Activated CD4-positive, alpha-beta T cell treated with anti-CD3 and anti-CD28 coated beads, Interleukin-2, amount 10 ng/mL, durations not matched to agents 24 days and 14 days (primary cell): ENCODE measurements at places on chromosomes 6 and 20.
A peak's percentile ranks its signal among the peaks of the same experiment; 100 is the strongest.

DNA sequence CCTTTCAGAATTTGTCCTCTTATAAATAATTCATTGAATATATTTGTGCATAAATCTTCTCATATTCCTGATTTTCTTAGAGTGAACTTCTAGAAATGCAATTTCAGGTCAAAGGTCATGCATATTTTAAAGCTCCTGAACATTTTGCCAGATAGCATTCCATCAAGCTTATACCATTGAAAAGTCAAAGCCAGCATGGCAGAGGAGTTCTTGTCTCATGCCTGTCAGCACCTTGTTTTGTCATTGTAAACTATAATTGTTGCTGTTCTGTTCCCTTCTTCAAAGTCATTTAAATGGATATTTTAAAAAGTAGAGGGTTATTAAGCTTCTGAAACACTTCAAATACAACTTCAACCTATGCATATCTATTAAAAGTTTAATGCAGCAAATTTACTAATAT lies 170.6 kb downstream of the EYA4 start:
- no peak for DNase-seq

DNA sequence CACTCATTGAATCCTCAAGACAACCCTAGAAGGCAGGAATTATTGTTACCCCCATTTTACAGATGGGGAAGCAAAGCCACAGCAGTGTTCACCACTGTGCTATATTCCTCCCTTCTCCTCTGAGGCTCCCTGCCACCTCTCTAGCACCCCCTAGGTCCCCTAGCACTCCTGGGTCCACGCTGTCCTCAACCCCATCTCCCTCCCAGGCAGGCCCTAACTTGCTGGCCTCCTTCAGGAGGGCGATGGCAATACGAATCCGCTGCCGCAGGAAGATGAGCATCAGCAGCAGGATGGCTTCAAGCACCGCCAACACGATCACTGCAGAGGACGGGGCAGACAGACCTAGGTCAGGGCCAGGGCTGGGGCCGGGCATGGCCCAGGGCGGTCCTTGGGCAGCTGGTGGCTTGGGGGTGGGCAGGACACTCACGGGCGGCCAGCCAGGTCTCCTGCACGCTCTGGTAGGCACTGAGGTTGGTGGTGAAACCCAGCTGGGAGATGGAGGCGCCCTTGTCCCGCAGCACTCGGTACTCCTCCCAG lies 7.8 kb upstream of the NEU1 start:
- DNase-seq: no peak

- DNase-seq: no peak
Measured at GRCh38 chr6:142721215-142721920, 223.6 kb downstream of the HIVEP2 start.

DNA sequence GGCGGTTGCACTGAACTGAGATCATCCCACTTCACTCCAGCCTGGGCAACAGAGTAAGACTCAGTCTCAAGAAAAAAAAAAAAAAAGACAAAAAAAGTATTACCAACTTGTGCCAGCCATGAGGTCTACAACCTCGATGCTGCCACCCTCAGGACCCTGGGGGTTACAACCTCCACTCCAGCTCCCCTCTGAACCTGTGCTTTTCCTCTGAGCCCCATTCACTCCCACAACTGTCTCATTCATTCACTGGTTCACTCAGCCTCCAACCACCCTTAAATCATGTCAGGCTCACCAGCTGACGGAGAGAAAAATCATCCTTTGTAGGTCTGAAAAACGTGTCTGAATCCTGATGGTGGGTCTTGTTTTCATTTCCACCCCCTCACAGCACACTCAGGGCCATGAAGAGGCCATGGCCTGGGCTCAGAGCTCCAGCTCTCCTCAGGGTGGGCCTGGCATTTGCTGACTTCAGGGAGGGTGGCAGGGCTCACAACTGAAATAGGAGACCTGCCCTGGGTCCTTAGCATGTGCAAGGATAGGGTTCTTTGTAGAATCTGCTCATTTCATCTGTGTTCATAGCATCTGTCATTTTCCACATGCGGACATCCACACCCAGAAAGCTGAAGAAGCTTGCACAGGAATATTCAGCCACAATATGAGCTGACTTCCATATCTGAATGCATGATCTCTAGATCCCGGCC lies 1.9 kb upstream of the ULBP1 start:
- peak; percentile 71 for DNase-seq

GRCh38 chr20:47521059-47521808 lies 19.5 kb downstream of the NCOA3 start:
- DNase-seq: no peak

- DNase-seq: no peak
Measured at GRCh38 chr20:9968015-9968414, 66.8 kb upstream of the ANKEF1 start.

DNA sequence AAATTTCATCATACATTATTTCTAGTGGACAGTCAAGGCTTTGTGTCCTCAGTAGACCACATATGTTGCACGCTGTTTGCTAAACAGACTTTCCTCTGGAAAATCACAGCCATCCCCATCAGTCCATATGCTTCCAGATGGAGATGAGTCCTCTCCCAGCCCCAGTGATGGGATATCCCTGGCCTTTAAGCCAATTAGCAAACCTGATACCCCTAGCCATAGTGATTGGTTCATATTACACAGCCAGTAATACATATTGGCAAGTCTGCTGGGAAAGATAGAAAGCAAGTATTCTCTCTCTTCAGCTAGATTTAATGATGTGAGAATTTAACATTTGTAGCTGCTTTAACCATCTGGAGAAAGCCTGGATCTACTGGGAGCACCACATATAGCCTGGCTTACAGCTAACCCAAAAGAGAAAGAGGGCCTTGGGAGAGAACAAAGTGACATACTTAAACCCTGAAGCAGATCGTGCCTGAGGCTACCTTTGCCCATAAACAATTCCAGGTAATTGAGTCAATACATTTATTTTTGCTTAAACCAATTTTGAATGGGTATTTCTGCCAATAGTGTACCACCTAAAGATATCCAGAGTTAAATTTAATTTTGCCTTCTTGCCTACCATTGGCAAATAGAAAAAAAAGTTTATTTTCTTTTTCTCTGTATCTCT lies 103.5 kb upstream of the HIVEP1 start:
- peak; percentile 25 for DNase-seq

- no peak for DNase-seq
Measured at GRCh38 chr6:121439475-121439874, 4.0 kb downstream of the GJA1 start.

DNA sequence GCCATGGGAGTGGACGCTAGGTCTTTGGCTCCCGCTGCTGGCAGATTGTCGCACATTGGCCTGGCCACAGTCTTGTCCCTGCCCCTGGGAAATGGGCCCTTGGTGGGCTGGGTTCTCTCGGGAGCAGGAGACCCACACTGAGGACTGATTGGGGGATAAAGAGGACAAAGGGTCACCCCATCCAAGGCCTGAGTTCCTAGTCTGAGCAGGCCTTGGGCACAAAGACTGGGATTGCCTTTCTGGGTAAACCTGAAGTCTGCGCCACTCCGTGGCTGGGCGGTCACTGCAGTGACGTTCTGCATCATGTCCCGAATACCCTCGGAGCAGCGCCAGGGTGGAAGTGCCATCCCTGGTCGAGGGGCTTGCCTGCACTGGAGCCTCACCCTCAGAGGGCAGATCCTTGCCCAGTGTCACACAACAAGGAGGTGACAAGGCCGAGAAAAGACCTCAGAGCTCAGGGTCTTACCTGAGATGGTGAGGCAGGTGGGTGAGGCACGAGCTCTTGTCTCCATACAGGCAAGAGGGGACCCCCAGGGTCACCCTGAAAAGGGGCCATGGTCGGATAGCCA lies 36.1 kb upstream of the ZBP1 start:
- DNase-seq: no peak

GRCh38 chr6:31814677-31815024 lies 432 bp downstream of the HSPA1L start:
- peak; percentile 93 for DNase-seq
